ENCODE measurements at places on chromosomes 2 and 18. TPM values are rescaled to one million over a fixed set of nuclear protein-coding genes. Genes with fewer than 3 reads are reported as not detected.

DNA sequence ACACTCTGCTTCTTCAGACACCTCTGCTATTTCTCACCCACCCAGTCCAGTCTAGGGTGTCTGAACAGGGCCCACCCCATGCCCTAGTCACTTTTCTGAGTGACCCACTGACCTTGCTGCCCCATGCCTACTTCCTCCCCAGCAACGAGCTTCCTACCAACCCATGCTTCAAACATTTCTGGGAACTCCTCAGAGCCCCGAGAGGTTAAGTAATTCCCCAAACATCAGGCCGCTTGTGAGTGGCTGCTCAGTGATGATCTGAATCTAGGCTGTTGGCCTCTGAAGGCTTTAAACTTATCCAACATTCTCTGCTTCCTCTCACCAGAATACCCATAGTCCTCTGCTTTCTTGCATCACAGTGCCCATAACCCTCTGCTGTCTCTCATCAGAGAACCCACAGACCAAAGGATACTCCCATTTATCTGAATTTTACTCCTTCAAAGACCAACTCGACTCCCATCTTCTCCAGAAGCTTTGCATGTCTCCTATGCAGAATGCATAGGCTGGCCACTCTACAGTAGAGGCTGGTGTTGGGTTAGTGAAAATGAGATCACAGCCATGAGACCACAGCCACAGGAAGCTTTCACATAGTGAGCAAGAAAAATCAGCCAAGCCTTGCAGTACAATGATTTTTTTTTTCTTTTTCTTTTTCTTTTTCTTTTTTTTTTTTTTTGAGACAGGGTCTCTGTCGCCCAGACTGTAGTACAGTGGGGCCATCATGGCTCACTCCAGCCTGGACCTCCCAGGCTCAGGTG, 309.5 kb upstream of the LYPD1 start:
- no peaks in the 10 kb centered on the region for H3K36me3 ChIP-seq
- DNase-seq, result no peak

DNA sequence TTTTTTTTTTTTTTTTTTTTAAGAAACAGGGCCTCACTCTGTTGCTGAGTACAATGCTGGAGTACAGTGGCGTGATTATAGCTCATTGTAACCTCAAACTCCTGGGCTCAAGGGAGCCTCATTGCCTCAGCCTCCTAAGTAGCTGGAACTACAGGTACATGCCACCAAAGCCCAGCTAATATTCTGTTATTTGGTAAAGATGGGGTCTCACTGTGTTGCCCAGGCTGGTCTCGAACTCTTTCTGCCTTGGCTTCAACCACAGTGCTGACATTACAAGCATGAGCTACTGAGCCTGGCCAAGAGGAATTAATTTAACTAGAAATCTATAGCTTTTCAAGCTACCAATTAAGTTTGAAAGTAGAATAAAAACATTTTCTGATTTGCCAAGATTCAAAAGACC, 27.8 kb downstream of the DYM start:
- no peak overlapping the region for H3K27ac ChIP-seq
- no peak for DNase-seq
- H3K36me3 ChIP-seq, result no peaks in the 10 kb centered on the region
- H3K27me3 ChIP-seq, result no peaks in the 10 kb centered on the region
- no peak overlapping the region for H3K4me3 ChIP-seq

- H3K36me3 ChIP-seq, result no peaks in the 10 kb centered on the region
- H3K4me1 ChIP-seq, result no peaks in the 10 kb centered on the region
- no peak overlapping the region for H3K27ac ChIP-seq
Measured at GRCh38 chr2:189218236-189218635, 38.7 kb upstream of the COL5A2 start.

Gene TMEM163
- total RNA-seq, result not detected

Measured in gastrocnemius medialis (tissue), 4 donors.